Type B pancreatic cell (in vitro differentiated cells): ENCODE measurements at places on chromosomes 16 and 17. TPM values are rescaled to one million over a fixed set of nuclear protein-coding genes. Genes with fewer than 3 reads are reported as not detected.

GRCh38 chr16:12459391-12460063, 344.2 kb downstream of the CPPED1 start:
- DNase-seq, result no peak

DNA sequence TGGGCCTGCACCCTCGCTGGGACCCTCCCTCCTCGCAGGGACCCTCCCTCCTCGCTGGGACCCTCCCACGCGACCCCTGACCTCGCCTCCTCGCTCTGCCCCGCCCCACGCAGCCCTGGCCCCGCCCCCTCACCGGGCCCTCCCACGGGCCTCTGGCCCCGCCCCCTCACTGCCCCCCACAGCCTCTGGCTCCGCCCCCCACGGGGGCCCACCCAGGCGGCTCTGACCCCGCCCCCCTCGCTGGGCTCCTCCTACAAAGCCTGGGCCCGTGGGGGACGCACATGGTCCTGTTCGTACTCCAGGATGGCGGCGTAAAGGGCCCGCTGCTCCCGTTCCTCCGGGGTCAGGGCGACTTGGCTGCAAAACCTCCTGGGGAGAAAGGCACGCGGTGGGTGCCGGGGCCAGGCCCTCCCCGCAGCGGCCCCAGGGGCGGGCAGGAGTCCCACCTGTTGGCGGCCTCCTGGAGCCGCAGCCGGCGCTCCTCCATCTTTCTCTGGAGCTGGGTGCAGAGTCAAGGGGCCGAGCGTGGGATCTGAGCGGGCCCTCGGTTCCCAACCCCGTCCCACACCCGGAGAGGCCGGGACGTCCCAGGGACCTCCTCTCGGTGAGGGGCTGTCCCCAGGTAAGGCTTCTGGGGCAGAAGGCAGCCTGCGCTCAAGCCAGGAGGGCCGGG, 9.0 kb downstream of the VPS9D1 start:
- DNase-seq, result no peak

GRCh38 chr16:11459722-11460121, 114.5 kb downstream of the RMI2 start:
- DNase-seq, result no peak

GRCh38 chr17:15952048-15952532, 7.2 kb downstream of the ADORA2B start:
- DNase-seq, result no peak

DNA sequence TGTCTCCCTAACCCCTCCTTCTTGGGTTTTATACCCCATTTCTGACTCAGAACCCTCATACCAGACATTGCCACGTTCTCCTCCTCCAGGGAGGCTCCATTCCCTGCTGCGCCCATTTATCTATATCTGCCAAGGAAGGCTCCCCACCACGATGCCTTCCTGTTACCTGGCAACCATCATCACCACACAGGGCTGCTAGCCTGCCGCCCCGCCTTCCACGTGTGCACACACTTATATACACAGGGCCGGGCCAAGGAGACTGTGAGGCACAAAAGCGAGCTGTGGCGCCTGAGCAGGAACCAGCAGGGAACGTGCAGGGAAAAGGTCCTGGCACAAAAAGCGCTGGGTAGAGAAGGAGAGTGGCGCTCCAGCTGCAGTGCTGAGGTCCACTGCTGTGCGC, 261.8 kb downstream of the CBLN1 start:
- no peak for DNase-seq

DNA sequence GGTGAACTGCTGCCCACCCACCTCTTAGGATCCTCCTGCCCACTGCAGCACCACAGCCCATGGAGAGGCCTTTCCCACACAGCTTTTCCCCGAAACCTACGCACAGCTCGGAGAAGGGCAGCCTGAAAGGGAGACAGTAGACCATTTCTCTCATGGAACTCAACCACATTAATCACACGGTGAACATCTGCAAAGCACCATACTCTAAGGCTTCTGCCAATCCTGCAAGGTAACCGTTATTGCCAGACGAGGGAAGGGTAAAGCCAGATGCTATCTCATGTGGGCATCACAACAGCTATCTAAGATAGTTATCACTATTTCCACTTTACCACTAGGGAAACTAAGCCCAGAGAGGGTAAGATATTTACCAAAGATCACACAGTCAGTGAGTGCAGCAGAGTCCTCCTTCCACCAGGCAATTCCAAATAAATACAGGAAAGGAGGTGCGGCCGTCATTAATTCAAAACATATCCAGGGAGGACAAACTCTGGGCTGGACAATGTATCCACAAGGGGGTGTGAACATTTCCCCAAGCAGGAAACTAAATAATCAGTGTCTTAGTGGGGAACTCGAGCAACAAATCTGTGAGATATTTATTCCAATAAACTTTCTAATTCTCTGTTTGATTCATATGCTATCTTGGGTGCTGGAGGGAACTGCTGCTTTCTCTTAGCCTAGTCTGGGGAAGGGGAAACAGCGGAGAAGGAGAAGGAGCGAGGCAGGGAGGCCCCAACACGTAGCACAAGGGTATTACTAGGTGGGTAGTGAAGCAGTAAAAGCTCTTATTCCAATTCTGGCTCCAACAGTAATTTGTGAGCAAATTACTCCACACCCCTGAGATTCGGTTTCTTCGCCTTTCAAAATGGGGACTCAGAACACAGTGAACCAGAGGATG, 723 bp downstream of the TMEM186 start:
- DNase-seq, result no peak

DNA sequence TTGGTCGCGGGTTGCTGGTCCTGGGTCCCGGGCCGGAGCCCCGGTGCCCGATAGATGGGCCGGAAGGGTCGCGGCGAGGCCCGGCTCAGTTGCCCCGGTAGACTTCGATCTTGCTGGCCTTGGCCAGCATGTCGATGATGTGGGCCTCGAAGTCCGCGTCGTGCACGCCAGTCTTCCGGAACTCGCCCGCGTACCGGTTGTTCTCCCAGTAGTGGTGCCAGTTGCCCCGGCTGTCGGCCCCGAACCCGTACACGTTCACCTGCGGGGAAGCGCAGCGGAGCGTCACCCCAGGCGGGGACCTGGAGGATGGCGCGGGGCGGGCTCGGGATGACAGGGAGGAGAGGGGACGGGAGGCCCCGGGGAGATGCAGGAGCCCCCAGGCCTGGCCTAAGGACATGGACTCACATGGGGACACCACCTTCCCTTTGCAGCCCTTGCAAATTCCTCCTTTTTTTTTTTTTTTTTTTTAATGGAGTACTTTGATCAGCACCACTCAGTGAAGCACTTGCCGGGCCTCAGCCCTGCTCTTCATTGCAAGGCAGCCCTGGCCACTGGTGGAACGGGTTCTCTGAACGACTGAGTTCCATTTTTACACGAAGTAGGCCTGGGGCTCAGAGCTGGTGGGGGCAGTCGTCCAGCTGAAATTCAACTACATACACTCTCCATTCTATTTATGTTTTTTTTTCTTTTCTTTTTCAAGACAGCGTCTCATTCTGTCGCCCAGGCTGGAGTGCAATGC, 35.1 kb downstream of the DDX19A start:
- no peak for DNase-seq

DNA sequence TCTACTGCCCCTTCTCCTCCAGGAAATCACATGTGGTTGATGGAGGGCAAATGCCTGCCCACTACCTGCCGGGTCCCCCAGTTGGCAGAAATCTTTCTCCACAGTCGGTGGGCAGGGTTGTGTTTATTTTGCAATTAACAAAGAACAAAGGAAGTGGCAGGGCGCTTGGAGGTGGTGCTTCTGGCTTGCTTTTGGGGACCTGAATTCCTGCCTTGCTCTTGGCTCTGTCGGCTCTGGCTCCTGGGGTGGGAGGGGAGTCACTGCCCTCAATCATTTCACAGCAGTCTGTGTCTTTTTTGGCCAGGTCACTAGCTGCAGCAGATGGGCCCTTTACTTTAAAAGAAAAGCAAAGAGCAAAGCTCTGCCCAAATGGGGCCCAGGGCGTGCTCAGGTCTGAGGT, 69.2 kb downstream of the C16orf78 start:
- no peak for DNase-seq

GRCh38 chr16:22681554-22682291, 132.2 kb upstream of the HS3ST2 start:
- no peak for DNase-seq

GRCh38 chr17:61542027-61542426, 49.0 kb downstream of the NACA2 start:
- no peak for DNase-seq

DNA sequence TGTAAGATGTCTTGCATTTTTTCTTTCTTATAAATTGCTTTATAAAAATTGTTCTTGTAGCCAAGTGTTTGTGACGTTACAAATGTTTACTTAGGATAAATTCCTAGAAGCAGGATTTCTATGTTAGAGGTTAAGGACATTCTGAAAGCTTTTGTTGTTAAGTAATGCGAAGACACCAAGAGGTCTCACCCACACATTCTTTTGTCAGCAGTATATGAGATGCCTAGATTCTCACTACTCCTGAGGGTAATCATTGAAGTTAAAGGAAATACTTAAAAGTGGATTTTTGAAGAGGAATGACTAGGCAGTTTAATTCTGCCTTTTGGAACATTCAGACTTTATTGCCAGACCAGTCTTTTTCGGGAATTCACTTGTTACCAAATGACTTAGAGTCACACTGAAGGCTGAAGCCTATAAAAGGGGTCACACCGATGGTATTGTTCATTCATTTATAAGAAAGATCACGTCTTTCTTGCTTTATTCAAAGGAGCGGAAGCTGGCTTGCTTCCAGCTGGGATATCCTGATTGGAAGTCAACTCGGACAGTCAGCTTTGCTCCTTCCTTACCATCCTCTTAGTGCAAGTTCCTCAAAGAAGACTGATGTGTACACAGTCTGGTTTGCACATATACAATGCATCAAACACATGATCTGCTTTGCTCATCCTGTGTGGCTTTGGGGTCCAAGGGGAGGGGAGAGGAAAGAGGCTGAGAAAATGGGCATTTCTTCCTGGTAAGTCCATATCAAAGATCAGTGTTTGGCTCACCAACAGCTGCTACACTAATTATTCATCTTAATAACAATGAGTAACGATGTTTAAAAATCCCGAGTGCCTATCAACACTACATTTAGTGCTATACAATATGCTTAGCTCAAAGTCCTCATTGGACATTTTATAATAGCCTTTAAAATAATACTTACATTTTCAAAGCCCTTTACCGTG, 160.0 kb downstream of the MAP2K6 start:
- DNase-seq, result no peak

GRCh38 chr16:50303605-50304466, 37.5 kb downstream of the ADCY7 start:
- peak; percentile 63 for DNase-seq

DNA sequence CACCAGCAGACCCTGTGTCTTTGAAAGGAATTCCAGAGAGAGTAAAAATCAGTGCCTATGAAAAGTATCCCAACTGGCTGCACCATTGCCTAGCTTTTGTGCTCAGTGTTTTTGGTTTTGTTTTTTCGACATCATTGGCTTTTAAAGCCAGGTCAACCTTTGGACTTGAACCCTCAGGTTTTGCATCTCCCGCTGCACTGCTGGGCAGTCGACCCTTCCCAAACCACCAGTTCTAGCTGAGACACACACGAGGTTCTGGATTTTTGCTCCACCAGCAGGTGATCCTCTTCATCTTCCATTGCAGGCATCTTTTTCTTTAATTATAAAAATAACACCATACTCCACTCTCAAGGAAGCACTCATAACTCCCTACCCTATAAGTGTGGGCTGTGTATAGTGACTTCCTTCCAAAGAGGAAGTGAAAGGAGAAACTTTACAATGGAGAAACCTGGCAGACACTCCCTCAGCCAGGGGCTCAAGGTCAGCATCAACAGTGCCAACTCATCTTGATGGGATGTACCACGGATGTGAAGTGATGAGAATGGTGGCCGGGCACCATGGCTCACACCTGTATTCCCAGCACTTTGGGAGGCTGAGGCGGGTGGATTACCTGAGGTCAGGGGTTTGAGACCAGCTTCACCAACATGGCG, 57.8 kb downstream of the BMERB1 start:
- DNase-seq, result no peak

DNA sequence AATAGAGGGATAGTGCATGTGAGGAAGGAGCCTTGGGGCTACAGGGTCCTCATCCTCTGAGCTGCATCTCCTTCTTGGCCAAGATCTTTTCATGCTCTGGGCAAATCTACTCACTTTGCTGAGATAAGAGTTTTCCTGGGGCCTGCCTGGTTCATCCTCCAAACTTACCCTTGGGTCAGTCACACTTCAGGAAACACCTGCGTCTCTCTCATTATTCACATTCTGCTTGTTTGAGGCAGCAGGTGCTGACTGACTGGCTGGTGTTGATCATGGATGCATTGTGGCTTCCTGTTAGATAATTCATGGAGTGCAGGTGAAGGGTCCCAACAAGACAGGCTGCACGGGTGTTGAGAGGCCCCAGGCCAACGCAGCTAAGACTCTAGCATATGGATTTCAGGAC, 162.6 kb downstream of the SALL1 start:
- no peak for DNase-seq

GRCh38 chr16:80846680-80847079, 42.3 kb upstream of the CDYL2 start:
- no peak for DNase-seq

DNA sequence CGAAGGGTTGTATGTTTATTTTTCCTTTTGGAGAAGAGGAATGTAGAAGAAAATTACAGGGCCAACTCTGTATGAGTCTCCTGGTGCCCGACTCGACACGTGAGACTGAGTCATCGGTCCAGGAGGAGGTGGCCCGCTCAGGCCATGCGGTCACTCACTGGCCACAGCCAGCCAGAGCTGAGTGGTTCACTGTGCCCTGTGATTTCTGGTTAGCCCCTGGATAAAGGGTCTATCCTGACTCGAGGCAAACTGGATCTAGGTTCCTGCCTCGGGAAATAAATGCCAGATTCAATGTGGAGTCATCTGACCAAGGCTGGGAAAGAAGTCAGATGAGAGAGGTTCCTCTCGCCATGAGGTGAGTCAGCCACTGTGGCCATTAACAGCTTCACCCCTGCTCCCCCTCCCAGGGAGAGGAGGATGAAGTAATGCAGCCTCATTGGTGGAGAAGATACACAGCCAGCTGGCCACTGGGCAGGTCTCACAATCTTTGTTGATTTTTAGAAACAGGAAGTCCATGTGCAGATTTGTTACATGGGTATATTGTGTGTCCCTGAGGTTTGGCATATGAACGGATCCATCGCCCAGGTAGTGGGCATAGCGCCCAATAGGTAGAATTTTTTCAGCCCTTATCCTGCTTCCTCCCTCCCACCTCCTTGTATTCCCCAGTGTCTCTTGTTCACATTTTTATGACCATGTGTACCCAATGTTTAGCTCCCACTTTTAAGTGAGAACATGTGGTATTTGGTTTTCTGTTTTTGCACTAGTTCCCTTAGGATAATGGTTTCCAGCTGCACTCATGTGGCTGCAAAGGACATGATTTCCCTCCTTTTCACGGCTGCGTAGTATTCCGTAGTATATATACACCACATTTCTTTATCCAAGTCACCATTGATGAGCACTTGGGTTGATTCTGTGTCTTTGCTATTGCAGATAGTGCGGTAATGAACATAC, 21.7 kb upstream of the USP36 start:
- no peak for DNase-seq

The DOC2A gene
- 6.9 and 9.7 TPM in 2 replicates for total RNA-seq

The TRPV2 gene
- 0.52 and 1.7 TPM in 2 replicates for total RNA-seq

The PRSS21 gene
- not detected in 2 replicates for total RNA-seq

The TP53TG3C gene
- not detected in 2 replicates for total RNA-seq

The ARL5C gene
- not detected in 2 replicates for total RNA-seq

The CTRB1 gene
- not detected in 2 replicates for total RNA-seq
